ENCODE measurements at places on chromosomes 4 and X.

- DNase-seq, result no peak
Measured at GRCh38 chrX:149205937-149206336, 299.2 kb downstream of the IDS start.

DNA sequence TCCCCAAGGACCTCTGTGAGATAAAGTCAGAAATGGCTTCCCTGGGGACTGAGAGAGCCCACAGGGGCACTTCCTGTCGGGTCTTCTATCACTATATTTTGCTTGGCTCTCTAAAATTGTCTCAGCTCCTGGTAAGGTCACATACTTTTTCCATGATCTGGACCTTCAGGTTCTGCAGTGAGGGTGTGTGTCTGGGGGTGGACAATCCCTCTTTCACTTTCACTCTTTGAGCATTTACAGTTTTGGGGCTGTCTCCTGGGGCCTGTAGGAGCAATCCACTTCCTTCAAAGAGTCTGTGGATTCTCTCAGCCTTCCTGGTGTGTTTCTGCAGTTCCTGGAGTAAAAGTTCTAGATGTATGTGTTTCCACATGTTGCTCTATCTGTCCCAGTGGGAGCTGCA is 335.7 kb downstream of the FSTL5 start:
- DNase-seq, result no peak

DNA sequence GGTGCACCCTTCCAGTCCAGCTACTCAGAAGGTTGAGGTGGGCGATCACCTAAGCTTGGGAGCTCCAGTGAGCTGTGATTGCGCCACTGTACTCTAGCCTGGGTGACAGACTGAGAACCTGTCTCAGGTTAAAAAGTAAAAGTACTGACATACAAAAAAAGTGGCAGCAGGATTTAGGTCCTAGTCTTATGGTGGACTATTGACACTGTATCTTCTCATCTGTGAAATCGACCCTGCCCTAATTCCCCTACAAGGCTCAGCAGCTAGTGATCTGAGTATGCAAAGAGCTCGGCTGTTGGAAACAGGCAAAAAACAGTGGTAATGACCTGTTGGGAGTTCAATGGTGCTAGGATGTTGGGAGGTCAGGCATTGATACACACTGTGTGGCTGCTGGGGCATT is 57.0 kb downstream of the LEF1 start:
- no peak for DNase-seq

DNA sequence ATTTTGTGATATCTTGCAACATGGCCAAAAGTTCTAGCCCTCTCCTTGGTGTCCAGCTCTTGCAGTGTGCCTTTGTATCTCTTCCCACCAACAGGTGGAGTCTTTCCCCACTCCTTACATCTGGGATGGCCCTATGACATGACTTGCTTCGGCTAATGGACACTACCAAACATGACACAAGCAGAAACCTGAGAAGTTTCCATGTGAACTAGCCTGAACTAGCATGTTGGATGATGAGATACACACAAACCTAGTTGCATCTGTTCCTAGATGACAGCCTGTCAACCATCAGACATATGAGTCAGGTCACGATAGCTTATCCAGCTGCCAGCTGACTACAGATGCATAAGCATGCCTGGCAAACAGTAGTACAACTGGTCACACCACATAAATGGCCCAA is 207.5 kb upstream of the FTHL17 start:
- peak; percentile 21 for DNase-seq

DNA sequence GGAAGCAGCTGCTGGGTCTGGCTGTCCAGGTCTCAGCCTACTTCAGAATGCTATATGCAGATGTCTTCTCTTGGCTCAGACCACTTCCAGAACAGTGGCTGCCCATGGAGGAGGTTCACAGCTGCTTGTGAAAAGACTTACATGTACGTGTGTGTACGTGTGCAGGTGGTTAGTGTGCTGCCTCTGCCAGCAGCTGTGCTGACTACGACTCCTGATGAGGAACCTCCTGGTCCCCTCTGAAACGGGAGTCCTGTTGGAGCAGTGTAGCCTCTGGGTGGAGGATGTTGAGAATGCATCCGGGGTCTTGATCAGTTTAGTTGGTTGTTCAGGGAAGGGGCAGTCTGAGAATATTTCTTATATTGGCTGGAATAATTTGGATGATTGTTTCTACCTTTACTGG is 155.9 kb upstream of the WDR1 start:
- DNase-seq, result no peak

DNA sequence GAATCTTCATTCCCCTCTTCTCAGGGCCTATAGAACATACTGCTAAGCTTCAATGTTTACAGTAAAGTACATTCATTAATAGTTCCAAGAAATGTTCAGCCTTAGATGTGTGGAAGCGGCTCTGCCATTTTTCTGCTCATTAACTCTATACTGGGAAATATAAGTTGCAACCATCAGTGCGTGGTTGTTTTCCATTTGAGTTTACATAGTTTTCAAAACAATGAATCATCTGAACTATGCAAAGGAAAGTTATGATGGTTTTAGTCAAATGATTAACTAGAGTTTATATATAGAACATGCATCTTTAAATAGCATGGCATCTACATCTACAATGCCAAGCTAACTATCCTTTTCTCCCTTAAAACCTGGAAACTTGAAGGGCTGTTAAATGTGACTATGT is 29.6 kb downstream of the LEF1 start:
- no peak for DNase-seq

GRCh38 chr4:120664851-120665250 is 257.7 kb downstream of the PRDM5 start:
- DNase-seq, result no peak

- DNase-seq, result no peak
Measured at GRCh38 chr4:185672618-185673017, 137.3 kb upstream of the PDLIM3 start.

DNA sequence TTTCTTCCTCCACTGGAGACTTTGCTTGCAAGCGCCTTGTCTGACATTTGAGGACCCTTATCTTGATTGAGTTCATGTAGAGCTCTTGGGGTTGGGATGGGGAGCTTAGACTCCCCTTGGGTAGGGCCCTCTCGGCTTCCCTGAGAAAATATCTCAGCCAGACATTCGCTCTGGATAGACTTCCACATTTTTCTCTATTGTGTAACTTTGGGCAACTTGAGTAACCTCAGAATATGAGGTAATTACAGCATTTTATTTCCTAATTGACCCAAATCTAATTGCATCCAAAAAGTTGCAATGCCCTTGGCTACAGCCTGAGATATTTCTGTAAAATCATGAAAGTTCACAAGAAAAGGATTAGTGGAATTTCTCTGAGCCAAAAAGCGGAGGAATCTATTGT is 102.8 kb upstream of the MXRA5 start:
- DNase-seq, result peak; percentile 24

DNA sequence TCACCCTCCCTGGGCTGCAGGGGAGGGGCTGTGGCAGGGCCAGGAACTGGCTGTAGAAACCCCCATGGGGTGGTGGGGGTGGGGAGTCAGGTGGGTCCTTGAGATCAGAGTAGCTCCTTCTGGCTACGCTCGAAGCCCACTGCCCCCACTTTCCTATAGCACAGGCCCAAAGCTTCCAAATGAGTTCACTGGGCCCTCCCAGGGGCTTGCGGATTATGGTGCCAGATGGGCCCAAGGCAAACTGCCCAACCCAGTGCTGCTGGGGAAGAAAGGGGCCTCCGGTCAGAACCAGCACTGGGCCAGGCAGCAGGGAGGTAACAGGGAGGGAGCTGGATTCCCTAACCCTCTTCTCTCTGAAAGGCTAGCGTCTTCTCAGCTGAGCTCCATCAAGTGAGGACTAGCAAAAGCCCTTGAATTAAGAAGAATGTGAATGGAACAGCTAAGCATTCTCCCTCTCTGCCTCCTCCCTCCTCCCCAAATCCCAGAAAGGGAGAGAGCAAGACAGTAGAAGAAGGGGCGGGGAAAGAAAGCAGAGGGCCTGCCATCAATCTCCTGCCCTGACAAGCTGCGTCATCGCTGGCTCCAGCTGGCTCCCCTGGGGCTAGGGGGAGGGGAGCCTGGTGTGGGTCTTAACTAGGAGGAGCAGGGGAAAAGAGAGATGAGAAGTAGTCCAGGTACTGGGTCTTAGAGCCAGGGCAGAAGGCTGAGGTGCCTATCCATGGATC is 34.7 kb downstream of the FRMPD3 start:
- peak; percentile 72 for DNase-seq

- no peak for DNase-seq
Measured at GRCh38 chr4:24644983-24645764, 60.8 kb upstream of the DHX15 start.

DNA sequence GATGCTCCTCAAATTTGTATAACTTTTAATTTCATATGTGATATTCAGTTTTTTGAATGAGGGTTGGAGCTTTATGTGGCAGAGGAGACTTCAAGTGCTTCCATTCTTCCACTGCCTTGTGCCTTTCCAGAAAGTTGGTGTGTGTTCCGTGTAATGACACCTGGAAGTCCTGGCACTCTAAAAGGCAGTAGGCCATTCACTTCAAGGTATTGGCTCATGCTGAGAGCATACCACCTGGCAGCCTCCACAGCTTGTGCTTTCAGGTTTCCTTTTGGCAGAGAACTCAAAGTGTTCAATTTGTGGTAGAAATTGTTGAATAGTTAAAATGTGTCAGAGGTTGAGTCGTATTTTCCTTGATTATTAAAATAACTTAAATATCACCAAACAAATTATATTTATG is 49.6 kb downstream of the GRIA2 start:
- DNase-seq, result no peak

- DNase-seq, result no peak
Measured at GRCh38 chr4:61401771-61402170, 201.6 kb downstream of the ADGRL3 start.

- no peak for DNase-seq
Measured at GRCh38 chr4:123405267-123405865, 8.8 kb downstream of the SPRY1 start.

- no peak for DNase-seq
Measured at GRCh38 chr4:20251031-20251795, 492 bp upstream of the SLIT2 start.

GRCh38 chr4:132395561-132395960 is 753.5 kb upstream of the PCDH10 start:
- no peak for DNase-seq

GRCh38 chrX:1493877-1494510 is 41.3 kb upstream of the ASMTL start:
- no peak for DNase-seq

DNA sequence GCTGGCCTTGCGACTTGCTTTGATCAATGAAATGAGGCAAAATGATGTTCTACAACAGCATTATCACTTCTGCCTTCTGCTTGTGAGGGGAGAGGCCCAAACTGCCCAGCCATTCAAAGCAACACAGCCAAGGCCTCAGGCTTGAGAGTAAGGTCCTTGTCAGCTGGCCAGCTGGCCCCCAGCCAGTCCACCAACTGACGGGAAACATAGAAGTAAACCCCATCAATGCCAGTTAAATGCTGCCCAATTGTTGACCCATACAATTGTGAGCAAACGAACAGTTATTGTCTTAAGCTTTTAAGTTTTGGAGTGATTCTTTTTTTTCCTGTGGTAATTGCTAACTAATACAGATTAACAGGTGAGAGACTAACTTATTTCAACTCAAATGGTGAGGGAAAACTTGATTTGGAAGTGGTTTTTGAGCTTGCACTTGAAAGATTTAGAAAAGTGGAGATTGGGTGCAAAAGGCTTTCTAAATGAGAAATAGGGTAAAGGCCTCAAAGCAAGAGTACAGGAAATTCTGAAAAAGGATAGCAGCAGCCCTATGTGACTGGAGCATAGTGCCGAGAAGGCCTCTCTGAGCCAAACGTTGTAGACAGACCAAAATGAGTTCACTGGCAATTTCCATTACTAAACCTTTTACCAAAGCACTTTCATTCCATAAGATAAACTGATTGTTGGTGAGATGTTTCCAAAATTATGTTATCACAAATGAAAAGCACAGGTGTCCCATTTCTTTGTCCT is 66.9 kb downstream of the ARHGEF38 start:
- DNase-seq, result no peak

GRCh38 chrX:13200398-13200797 is 119.5 kb downstream of the ATXN3L start:
- no peak for DNase-seq

- DNase-seq, result peak; percentile 83
Measured at GRCh38 chr4:182644683-182645050, 272.5 kb downstream of the DCTD start.

DNA sequence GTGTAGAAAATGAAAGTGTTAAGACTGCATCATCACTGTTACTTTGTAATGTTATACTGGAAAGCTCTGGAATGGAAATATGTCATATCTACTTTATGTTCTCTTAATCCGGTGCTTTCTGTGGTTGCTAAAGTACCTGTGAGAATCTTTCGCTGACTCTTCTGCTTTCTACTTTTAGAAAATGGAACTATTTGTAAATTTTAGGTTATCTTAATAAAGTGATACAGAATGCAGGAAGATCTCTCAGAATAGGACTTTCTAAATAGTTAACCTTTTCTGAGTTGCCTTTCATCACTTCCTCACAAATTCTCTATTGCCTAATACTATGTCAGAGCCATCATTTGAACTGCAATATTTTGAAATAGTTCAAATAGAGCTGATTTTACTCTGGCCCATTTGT is 69.3 kb downstream of the BMP2K start:
- peak; percentile 4 for DNase-seq

- DNase-seq, result no peak
Measured at GRCh38 chrX:48578661-48579128, 4.4 kb downstream of the RBM3 start.

DNA sequence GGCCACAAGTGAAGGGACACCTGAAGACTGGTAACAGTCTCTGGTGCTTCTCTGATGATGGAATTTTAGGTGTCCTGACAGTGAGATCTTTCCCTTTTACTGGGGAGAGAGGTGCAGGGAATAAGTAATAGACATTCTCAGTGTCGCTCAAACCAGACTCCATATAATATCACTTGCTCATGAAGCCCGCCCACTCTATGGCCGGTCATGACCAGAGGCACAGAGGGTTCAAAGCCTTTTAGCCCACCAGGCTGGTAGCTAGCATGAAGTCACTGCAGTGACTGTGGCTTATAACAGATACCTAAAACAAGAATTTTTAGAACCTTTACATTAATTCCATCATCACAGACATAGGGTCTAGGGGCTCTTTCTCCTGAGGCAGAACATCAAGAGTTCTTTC is 2.9 kb downstream of the CD40LG start:
- no peak for DNase-seq

DNA sequence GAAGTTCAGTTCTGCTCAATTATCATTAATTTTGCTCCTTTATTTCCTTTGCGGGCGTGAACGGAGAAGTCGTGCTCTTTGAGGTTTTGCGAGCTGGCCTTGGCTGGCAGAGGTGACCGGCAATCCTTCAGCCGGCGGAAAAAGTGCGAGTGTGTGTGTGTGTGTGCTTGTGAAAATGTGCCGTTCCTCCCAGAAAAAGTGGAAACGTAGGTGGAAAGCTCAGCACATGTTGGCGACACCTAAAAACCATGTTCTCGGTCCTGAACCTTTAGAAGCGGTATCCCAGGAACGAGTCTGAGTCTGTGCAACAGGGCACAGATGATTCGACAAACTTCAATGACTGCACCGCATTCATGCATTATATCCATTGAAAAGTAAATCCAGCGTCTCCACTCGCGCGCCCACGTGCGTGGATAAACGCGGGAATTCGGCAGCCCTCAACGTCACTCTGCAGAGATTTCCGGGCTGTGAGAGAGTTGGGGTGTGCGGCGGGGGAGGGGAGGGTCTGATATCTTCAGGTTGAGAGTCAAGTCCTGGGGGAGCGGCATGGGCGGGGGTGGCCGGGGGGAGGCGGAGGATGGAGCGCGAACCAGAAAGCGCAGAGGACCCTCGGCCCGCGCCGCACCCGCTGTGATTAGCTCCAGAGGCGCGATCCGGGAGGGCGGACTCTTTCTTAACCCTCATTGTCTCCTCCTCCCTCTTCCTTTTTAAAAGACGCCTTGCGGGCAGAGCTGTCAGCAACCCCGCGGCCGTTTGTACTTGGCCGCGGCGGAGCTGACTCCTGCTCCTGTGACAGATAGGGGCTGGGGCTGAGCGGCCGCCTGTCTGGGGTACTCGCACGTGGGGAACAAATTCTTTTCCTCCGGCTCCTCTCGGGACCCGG is at the start of gene SHISA3:
Gene SHISA3 (plus strand): TSS at position 737 of the 883 bp plus-strand sequence. CDS start 569 bp downstream, outside the sequence.
- peak; percentile 15 for DNase-seq

Measured in fibroblast of upper back skin (primary cell).